Colonic mucosa (tissue), 4 donors: ENCODE measurements at places on chromosomes 7 and 10.

DNA sequence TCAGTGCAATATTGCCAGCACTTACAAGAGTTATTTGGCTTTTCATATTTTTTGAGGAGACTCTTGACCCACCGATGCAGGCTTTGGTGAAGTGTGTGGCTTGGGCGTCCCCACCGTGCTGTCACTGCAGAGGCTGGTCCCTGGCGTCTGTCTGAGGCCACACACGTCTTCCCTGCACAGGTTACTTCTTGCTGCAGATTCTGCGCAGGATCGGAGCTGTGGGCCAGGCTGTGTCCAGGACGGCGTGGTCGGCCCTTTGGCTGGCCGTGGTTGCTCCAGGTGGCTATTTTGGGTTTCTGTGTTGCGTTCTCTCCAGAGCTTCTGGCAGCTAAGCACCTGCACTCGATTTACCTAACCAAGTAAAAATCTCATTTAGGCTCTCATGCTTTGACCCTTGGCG is 18.9 kb downstream of the SUN1 start:
- DNase-seq = no peak

GRCh38 chr10:132528064-132528691 is 9.4 kb upstream of the INPP5A start:
- no peak for DNase-seq

- no peak for DNase-seq
Measured at GRCh38 chr7:134654104-134654775, 7.6 kb downstream of the BPGM start.

- no peak for DNase-seq
Measured at GRCh38 chr10:29256586-29256985, 32.3 kb upstream of the LYZL1 start.

GRCh38 chr10:113020475-113020753 is 70.4 kb downstream of the TCF7L2 start:
- DNase-seq = no peak

GRCh38 chr10:72796042-72796441 is 97.5 kb upstream of the OIT3 start:
- DNase-seq = no peak

DNA sequence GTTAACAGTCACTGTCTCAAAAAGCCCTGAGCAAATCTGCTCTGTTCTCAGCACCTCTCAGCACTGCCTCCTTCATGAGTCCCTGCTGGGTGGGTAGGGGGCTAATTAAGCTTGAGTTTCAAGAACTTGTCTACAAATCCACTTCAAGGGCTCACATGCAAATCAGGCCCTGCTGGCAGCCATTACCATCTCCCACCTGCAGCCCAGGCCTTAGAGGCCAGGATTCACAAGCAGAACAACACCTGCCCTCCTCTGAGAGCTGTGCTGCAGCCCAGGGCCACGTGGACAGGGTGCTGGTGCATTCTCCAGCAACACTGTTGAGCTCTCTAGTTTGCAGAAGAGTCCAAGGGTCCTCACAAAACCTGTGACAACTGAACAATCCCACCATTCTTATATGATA is 119.2 kb downstream of the DPP6 start:
- no peak for DNase-seq

GRCh38 chr10:66747451-66747850 is 178.4 kb upstream of the LRRTM3 start:
- no peak for DNase-seq
